H7 (cell line): ENCODE measurements at places on chromosomes 7 and 10.

DNA sequence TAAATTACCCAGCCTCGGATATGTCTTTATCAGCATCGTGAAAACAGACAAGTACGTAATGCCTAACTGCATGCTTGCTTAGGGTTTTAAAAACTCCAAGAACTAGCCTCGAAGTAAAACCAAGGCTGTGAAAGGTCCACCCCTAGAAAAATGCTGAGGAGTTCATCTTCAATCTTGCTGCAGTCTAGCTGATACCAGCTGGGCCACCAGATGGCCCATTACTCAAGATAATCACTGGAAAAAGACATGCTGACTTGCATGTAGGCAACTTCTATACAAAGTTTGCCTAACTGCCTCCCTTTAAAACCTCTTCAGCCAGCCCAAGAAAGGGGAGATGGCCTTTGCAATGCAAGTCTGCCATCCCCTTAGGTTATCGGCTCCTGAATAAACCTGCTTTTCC, 614.1 kb downstream of the GALNT17 start:
- DNase-seq: no peak

DNA sequence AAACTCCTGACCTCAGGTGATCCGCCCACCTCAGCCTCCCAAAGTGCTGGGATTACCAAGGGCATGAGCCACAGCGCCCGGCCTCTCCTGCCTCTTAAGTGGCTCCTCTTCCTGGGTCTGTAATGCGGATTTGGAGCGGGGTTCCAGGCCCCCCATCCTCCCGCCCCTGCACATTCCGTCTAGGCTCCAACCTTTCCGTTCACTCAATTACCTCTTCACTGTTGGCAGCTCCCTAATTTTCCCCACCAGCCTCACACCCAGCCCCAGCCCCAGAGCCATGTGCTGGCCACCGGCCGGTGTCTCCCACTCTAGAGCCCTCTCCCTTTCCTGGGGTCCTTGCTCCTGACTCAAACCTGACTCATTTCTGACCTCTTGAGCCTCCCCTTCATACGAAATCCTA, 16.6 kb downstream of the ASB13 start:
- no peak for DNase-seq

DNA sequence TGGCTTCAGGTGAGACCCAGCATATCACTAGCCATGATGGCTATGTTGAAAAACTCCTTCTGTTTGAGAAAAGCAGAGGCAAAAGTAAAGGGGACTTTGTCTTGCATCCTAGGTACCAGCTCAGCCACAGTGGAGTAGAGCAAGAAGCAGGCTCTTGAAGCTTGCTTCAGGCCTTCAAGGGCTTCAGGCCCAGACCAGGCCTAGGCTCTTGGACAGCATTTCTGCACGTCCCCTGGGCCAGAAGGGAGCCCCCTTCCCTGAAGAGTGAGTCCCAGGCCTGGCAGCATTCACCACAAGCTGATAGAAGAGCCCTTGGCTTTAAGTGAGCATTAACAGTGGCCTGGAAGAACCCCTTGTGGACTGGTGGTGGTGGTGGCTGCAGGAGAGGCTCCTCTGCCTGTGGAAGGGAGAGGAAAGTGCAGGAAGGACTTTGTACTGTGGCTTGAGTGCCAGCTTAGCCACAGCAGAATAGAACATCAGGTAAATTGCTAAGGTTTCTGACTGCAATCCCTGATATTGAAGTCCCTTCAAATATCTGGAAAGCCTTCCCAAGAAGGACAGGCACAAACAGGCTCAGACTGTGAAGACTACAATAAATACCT, 28.1 kb upstream of the FAM171A1 start:
- no peak for DNase-seq

DNA sequence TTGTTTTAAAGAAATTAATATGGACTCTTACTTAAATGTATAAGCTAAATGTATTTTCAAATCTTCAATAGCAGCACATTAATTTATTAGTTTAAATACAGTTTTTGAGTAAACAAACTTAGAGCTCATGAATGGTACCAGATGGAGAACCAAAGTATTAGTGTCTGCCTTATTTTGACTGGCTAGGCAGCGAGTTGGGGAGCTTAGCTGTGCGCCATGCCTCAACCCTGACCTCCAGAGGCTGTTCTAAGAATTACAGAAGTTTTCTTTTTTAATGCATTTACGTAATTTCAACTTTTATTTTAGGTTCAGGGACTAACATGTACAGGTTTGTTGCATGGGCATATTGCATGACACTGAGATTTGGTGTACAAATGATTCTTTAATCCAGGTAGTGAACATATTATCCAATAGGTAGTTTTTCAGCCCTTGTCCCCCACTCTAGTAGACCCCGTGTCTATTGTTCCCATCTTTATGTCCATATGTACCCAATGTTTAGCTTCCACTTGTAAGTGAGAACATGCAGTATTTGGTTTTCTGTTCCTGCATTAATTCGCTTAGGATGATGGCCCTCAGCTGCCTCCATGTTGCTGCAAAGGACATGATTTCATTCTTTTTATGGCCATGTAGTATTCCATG, 166.8 kb downstream of the IQUB start:
- peak; percentile 34 for DNase-seq

GRCh38 chr10:132610071-132610701, 72.6 kb downstream of the INPP5A start:
- DNase-seq: peak; percentile 51

- DNase-seq: no peak
Observed at GRCh38 chr7:134943785-134944400, 42.4 kb upstream of the AGBL3 start.

- no peak for DNase-seq
Observed at GRCh38 chr10:12466704-12467305, 117.5 kb downstream of the CAMK1D start.

DNA sequence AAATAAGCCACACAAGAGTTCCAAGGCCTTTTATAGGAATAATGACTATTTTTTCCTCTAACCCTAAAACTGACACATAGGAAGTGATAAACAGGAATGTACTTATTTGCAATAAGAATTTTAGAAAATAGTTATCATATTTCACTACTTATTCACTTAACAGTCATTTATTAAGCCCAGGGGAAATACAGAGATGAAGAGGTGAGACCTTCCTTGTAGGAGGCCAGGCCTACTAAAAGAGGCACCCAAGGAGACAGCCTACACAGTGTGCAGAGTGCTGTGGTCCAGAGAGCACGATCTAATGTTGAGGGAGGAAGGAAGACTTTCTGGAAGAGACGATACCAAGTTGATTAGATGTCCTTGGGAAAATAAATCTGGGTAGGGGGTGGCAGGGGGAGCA, 45.0 kb upstream of the PPP1R3C start:
- no peak for DNase-seq

DNA sequence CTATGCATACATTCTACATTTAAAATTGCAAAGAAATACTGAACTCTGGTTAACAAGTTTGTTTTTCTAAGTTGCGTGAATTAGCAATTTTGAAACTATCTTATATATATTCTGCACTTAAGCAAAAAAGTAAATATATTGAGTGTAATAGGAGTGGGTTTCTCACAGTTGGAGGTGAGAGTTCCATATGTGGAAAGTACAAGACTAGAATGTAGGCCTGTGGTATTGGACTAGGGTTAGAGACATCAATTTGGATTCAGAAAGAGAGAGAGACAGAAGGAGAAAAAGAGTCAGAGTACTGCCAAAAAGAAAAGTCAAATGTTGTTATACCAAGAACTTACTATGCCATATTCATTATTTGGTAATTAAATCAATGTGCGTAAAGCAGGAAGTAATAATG, 47.3 kb upstream of the ITGB8 start:
- DNase-seq: no peak

GRCh38 chr7:67912437-67912836, 915.8 kb downstream of the TYW1 start:
- DNase-seq: no peak

DNA sequence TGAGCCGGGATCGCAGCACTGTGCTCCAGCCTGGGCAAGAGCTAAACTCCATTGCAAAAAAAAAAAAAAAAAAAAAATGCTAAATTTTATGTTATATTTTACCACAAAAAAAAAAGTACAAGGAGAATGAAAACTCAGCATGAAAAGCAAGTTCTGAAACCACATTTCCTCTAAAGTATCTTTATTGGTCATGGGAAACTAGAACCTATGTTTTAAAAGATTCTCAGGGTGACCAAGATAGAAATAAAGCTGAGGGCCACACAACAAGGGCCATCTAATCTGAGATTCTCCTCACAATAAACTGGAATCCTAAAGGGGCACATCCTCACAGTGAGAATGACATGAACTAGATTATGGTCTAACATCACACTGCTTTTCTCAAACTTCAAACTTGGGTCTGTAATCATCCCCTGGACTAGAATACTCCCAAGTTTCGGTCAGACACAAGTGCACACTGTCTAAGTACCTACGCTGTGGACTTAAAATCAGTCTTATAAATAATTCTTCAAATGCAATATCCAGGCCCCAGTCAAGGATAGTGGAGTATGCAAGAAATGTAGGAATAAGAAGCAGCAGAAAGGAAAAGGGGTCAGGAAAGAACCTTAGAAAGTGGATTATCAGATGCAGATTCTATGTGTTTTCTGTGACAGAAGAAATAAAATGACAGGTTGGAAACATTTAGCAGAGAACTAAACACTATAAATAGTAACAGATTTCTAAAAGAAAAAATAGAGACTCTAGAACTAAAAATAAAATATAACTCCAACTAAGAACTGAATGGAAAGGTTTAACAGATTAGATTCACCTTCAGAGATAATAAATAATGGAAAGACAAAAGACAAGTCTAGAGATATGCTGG, 49.9 kb downstream of the COA1 start:
- no peak for DNase-seq

DNA sequence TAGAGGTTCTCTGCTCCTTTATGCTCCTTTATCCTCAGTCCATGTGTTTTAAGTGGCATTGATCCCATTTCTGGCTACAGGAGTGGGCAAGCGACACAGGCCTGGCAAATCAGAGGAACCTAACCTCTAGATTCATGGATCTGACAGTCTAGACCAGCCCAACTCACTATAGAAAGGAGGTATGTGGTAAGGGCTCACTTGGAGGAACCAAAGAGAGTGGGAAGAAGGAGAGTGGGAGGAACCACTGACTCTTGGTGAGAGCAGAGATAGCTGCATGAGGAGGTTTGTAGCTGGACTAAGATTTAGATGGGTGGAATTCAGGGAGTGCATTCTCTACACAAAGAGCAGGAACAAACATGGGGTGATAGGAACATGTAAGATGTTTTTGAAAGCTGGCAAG, 11.6 kb upstream of the FRAT1 start:
- no peak for DNase-seq

DNA sequence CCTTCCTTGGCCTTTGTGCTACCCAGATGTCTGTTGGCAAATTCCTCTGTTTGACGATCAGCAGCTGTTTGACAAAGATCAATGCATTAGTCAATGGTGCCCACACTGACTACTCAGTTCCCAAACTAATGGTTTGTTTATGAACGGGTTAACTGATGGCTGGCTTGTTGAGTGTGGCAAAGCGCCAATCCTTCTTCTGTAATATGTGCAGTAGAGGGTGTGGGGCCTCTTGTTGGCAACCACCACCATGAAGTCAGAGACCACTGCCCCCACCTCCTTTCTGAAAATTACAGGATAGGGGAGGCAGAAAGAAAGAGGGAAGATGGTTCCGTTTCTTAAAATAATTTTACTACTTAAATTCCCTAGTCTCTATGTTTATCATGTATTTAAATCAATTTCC, 2.6 kb upstream of the PLCE1 start:
- DNase-seq: no peak

DNA sequence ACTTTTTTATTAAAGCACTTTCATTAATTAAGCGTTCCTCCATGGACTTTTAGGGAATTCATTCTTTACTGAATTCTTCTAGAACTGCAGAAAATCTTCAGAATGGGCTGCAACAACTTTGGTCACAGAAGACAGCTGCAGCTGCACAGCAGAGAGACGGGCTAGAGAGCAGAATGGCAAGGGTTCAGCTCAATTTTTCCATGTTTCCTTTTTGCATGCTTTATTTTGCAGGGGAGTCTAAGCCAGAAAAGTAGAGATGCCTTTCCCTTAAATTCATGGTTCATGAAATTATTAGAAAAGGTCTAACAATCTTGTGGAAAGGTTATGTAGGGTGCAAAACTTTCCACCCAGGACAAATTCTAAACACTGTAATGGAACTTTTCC, 15.4 kb upstream of the ANKRD1 start:
- no peak for DNase-seq

DNA sequence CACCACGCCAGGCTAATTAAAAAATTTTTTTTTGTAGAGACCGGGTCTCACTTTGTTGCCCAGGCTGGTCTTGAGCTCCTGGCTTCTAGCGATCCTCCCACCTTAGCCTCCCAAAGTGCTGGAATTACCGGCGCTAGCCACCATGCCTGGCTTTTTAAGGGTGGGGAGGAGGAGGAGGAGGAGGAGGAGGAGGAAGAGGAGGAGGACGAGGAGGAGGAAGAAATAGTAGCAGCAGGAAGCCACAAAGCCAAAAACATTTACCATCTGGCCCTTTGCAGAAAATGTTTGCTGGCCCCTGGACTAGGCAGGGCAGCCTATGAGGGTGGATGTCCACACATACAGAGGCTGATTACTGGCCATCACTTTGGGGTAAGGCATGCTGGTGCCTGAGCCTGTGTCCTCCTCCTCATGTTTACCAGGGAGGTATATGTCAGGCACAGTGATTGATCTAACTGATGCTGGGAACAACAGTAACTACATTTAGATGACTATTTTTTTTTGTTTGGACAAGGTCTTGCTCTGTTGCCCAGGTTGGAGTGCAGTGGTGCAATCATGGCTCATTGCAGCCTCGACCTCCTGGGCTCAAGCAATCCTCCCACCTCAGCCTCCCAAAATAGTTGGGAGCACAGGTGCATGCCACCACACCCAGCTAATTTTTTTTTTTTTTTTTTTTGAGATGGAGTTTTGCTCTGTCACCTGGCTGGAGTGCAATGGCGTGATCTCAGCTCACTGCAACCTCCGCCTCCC, 122.1 kb downstream of the HIP1 start:
- no peak for DNase-seq

GRCh38 chr7:129008645-129009414, 46.1 kb downstream of the TNPO3 start:
- DNase-seq: no peak

GRCh38 chr7:6022707-6023106, 8.5 kb upstream of the ANKRD61 start:
- no peak for DNase-seq

- DNase-seq: no peak
Observed at GRCh38 chr10:30985512-30985911, 46.2 kb downstream of the ZNF438 start.

DNA sequence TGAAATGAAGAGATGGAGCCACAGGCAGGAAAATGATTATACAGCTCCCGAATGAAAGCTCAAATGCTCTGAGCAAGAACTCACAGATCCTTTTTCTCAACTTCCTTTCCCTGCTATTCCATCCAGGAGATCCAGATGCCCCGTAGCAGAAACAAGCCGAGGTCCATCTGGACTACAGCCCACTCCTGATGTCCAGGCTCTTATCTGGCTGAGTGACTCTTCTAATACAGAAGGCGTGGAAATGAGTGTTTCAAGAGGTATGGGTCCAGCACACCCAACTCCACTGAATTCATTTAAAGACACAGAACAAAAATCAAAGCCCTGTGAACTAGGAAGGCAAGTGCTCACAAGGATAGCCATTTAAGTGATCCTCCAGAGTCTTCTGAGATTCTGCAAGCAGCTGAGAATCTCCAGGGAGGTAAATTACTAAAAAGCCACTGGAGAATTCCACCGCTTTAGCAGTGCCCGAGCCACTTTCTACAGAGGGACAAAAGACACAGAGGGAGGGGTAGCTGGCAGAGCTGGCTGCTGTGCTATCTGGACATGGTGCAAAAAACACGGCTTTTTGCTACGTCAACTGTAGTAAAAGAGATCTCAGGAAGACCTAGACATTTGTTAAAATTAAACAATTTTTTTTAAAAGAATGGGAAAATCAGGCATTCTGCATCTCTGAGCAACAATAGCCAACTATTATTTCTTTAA, 24.5 kb downstream of the FAM171A1 start:
- DNase-seq: no peak
